Activated T-helper 1 cell treated with Interleukin-2 at 50 U/mL for 16 hours (primary cell): ENCODE measurements at places on chromosomes 2 and 18.

DNA sequence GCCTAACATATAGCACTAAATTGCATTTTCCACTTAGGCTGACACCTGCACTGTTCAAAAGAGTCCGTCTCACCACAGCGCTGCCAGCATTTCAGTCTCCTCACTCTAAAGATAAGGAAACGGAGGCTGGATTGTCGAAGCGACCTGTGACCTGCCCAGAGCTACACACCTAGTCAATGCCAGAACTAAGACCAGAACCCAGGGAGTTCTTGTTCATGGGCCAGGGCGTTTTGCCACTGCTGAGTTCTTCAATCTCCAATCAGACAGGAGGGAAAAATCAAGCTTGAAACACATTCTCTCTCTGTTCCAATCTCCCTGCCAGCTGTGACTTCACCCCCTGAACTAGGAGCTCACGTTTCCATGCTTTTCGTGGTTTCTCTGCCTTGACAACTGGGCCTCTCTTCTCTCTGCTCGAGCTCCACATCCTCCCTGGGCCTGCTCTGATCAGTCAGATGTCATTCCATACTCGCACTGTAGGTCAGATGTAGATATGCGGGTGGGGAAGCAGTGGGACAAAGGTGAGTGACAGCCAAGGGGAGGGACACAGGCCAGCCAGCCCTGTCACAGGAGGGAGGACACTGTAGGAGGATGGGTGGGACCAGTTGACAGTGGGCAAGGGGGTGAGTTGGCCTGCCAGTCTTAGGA is 221.1 kb upstream of the SMAD2 start:
- DNase-seq: no peak

DNA sequence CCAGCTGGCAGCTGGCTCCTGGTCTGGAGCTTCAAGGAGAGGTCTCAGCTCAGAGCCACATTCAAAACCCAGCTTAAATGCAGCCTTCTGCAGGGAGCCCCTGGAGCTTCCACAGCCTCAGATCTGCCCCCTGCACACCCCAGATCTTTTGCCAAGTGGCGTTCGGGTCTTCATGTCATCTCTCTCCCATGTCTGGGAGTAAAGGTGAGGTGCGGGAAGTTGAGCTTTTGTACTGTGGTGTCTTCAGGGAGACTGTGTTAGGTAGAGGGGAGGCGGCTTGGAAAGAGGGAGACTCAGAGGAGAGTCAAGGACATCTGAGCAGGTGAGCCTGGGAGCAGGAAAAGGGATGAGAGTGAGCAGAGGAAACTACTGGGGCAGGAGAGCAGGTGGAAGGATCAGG is 25.4 kb downstream of the MPHOSPH10 start:
- no peak for DNase-seq

- no peak for DNase-seq
These were observed 497.6 kb upstream of the TCF4 start for GRCh38 chr18:56085551-56085950.

GRCh38 chr2:37632310-37632709 is 39.1 kb downstream of the CDC42EP3 start:
- no peak for DNase-seq

- DNase-seq: no peak
These were observed 82.8 kb upstream of the PIK3C3 start for GRCh38 chr18:41872206-41872605.

DNA sequence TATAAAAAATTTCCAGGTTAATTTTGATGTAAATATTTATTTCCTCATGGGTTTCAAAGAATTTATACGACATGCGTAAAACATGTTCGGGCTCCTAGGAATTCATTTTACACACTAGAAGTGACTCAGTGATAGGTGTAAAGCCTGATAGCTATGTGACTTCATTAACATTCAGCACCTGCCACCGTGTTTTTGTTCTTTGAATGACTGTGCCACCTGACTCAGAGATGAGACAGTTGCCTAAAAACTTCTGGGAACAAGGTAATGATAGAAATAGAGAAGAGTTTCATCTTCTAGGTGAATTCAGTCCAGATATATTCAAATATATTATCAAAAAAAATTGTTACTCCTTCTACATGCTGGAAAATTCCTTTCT is 10.0 kb downstream of the IL1R2 start:
- no peak for DNase-seq

GRCh38 chr18:11289248-11289647 is 139.9 kb upstream of the PIEZO2 start:
- DNase-seq: no peak

- DNase-seq: no peak
These were observed 64.8 kb upstream of the GALNT5 start for GRCh38 chr2:157192445-157193423.

- DNase-seq: no peak
These were observed 137.3 kb upstream of the CWC22 start for GRCh38 chr2:180144338-180144813.

GRCh38 chr2:134189009-134189720 is 64.7 kb upstream of the MGAT5 start:
- DNase-seq: no peak

DNA sequence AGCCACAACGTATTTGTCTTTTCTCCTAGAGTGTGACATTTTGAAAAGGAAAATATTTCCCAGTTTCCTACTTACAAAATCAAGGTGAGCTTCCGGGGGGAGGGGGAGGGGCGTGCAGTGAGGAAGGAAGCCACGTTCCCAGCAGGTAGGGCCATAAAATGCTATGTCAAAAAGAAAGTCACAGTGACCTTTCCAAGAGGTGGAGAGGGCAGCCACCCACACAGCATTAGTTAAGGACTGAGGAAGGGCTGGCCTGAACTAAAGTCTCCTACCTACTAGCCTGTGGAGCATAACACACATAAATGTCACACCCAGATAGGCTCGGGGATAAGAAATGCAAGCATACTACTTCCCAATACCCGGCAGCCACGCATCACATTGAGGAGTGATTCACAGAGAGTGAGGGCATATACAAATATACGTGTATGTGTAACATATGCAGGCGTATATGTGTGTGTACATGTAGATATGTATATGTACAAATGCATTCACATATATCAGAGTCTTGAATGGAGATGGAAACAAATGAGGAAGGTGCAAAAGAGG is 191.1 kb downstream of the STK39 start:
- no peak for DNase-seq

DNA sequence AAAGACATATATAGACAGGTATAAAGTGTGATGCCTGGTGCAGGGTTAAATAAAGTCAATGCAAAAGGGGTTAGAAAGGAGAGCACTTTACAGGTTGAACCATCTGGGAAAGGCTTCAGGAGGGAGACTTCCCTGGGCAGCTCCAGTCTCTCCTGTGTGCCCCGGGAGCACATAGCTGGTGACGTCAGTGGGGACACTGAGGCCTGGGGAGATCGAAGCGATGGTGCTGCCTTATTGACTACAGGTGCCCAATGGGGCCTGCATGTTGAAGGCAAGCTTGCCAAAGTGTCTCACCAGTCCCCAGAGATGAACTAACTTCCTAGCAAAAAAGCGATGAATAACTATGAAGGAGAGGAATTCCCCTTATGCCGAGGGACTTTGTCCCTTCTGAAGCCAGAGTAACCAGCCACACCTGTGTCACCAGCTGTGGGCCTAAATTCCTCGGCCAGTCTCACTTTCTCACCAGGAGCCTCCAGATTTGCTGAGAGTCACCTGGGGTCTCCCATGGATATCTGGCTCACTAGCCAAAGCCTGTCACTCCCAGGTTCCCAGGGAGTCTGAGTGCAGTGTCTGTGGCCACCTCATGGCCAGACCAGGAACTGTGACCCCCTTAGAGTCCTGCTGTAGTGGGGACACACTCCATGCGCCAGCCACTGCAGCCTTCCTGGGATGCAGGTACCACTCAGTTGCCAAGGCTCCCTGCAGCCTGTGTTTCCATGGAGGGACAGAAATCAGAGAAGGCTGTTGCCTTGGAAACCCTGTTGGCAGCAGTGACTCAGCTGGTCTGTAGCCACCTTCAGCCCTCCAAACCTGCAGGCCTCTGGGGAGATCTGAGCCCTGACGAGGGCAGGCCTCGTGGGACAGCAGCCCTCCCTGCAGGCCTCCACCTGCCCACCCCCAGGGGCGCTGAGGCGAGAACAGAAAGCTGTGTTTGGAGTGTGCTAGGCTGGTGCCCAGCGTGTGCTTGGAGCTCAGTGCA is 128.7 kb downstream of the CTIF start:
- no peak for DNase-seq

- DNase-seq: no peak
These were observed 220.2 kb downstream of the ALPK2 start for GRCh38 chr18:58408665-58409064.

GRCh38 chr18:67359873-67360838 is 156.4 kb downstream of the DSEL start:
- no peak for DNase-seq

- DNase-seq: no peak
These were observed 242.0 kb downstream of the CALCRL start for GRCh38 chr2:187206071-187206470.

DNA sequence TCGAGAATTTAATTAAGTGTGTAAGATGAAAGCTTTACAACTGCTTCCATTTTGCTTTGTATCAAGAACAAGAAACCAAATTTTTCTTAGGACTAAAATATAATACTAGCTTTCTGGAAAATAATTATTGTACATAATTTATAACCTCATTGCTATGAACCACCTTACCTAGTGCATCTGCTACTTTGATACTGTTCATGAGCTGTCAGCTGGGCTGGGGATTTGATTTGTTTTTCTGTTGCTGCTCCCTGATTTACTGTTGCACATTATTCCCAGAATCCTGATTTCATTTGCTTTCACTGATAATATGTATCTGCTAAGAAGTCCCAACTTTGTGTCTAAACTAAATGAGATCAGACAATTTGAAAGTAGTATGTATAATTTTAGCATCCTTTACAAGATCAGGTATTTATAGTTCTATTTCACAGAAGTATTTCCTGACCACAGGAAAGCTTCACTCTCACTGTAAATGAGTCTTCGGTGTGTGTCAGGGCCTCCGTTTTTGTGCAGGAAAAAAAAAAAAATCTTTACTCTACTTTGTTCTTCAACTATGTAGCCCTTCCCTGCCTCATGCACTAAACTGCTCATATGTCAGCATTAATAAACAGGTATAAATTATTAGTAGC is 105.6 kb upstream of the CCDC150 start:
- no peak for DNase-seq

DNA sequence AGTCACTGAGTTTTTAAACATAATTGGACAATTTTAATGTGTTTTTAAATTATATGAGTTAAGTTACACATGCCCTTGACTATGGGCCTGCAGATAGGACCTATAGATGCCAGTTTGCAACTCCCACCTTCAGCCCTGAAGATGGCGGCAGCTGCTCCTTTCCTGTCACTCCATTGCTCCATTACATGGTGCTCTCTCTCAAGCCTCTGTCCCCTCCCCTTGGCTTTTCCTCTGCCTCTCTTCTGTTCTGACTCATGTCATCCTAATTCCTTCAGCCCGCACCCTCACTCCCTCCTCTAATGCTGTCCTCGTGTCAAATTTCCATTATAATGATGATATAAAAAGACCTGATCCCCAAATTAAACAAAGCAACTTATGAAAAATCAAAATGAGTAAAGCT is 133.7 kb upstream of the HNRNPA3 start:
- no peak for DNase-seq

- no peak for DNase-seq
These were observed 24.4 kb downstream of the CRYGD start for GRCh38 chr2:208099682-208100470.

DNA sequence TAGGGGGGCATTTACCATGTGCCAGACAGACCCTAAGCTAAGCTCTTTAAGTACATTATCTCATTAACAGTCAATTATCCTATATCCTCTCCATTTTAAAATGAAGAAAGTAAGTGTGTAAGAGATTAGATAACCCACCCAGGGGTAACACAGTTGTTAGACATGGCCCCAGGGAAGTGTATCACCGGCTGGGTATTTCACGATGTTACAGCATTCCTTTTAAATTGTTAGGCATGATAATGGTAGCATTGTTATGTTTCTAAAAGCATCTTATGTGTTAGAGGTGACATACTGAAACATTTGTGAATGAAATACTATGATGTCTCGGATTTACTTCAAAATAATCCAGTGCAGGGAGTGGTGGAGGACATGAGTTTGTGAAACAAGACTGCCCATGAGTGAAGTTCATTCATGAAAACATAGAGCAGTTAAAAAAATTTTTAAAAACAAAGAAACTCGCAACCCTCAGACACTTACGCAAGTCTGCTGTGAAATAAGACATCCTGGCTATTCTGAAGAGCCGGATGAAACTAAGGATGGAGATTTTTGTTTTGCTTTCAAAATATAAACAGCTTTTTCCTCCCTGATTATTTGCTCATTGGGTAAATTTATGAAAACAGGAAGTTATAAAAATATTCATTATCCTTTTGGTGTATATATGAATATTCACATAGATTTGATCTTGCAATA is 54.9 kb downstream of the IL1RL2 start:
- DNase-seq: no peak

GRCh38 chr2:126990200-126990599 is 91.5 kb downstream of the TEX51 start:
- no peak for DNase-seq

DNA sequence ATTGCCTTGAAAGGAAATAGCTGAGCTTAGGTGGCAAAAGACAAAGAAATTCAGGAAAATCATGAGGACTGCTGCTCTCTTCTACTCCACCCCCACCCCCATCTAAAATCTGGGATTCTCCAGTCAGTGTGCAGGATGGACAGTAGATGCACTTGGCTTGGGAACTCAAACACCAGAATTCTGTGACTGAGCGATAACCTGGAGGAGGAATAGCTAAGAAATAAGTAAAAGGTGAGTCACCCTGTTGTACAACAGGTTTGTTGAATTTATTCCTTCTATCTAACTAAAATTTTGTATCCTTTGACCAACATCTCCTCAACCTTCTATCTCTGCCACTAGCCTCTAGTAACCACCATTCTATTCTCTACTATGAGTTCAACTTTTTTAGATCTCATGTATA is 1029.9 kb upstream of the ACVR2A start:
- DNase-seq: no peak

- DNase-seq: no peak
These were observed 158.6 kb upstream of the SERTAD2 start for GRCh38 chr2:64812285-64812684.

DNA sequence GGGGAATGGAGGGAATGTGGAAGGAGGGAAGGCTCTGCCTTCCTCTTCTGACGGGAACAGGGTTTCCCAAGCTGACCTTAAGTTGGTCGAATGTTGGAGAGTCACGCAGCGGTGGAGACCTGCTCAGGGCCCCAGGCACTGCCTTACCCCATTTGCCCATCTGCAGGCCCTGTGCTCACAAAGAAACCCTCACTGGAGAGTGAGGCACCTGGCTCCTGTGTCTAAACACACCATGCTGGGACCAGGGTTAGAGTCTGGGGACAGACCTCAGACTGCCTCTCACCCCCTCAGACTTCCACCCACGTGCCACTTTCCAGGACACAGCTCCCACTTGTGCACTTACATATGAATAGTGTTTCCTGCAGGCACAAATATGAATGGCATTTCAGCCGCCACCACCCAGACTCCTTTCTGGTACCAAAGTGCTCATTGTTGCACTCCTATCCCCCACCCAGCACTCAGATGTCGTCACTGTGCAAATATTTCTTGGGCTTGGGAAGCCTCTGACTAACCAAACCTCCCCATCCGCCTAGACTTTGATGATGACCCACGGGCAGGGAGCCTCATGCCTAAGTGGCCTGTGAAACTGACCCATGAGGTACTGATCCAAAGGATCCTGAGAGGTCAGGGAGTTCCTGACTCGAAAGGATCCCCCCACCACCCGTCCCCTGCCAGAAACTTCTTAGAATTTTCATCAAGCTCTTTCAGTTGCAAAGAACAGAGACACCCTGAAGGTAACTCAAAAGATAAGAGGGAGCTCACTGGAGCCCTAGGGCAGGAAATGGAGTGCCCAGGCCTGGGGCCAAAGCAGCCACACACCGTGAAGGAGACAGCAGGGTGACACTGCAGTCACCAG is 78.3 kb downstream of the STPG4 start:
- DNase-seq: no peak
